ENCODE measurements at places on chromosomes 1 and 21.
A peak's percentile ranks its signal among the peaks of the same experiment; 100 is the strongest.

GRCh38 chr1:234666761-234667160 lies 56.8 kb upstream of the IRF2BP2 start:
- no peak for DNase-seq

DNA sequence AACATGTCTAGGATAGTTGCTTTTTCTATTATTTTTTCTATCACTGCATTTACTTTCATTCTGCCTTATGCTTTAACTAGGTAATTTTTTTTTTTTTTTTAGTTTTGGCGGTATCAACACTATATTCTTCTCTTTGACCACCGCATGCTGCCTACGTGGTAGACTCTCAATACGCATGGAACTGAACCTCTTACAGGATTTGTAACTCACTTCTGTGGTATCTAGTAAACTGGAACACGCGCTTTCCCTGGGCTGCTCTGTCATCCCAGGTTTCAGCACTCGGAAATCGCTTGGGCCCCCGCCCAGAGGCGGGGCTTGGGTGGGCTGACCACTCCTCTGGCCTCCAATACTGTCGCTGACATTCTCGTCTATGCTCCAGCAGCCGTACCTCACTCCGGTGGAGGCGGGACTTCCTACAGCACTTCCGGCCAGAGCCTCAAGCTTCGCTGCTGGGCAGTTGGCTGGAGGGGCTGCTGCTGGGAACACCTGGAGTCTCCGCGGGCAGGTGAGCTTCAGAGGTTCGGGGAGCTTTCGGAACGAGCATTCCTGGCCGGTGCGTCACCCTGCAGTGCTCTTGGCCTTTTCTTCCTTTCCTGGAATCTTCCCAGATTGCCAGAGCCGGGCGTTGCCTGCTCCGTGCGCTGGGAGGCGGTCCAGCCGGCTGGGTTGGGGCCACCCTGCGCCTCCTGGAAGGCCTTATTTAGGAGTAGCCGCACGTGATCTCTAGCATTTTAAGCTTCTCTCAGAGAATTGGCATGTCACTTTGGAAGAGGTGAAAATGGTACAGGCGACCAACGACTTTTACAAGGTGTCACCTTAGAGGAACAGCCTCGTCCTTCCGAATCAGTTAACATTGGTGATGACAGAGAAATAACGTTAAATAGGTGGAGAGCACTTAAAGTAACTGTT lies at the start of gene TBCE:
Gene TBCE (plus strand): TSS at position 428 of the 909 bp plus-strand sequence. CDS start 12,623 bp downstream, outside the sequence.
- peak; percentile 92 for DNase-seq

DNA sequence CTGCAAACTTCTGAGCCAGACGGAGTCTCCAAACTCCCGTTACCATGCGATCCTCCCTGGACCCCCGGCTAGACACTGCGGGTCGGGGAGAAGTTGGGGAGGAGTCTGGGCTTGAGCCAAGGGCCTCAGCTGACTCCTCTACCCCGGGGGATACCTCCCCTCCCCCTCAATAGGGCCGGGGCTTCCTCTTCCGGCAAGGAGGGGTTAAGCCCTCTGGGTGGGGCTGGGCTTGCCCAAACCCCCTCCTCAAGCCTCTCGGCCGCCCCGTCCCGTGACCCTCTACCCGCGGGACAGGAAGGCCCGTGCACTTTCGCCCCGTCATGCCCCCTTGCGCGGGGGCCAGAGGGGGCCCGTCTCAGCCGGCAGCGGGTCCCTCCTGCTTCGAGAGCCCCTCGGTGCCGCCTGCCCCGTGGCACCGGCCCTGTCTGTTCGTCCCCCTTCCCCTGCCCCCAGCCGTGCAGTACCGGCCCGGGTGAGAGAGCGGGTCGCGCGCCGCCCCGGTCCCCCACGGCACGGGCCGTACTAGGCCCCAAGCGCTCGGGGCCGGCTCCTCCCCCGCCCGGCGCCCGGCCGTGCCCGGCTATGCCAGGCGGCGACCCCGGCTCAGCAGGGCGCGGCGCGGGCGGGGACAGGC lies 652 bp downstream of the ARL8A start:
- no peak for DNase-seq

GRCh38 chr1:247177755-247178154 lies 5.9 kb upstream of the ZNF124 start:
- no peak for DNase-seq

DNA sequence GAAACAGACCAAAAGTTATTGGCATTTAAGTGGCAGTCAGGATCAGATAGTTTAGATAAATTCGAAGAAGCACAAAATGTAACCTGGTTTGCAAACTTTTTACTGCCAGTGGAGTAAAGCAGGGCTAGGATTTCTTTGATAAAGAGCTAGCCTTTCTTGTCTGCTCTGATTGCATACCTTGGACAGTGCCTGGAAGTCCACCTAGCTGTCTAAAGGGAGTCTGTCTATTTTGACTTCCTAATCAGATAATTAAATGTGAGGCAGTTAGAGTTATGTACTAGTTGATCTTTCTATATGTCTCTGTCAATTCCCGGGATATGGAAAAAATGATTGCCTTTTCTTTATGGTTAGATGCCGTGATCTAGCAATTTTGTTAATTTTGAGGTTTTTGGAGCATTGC lies 4.1 kb downstream of the GPSM2 start:
- no peak for DNase-seq

- DNase-seq: no peak
These were observed 171.2 kb downstream of the LTN1 start for GRCh38 chr21:28821276-28822122.

DNA sequence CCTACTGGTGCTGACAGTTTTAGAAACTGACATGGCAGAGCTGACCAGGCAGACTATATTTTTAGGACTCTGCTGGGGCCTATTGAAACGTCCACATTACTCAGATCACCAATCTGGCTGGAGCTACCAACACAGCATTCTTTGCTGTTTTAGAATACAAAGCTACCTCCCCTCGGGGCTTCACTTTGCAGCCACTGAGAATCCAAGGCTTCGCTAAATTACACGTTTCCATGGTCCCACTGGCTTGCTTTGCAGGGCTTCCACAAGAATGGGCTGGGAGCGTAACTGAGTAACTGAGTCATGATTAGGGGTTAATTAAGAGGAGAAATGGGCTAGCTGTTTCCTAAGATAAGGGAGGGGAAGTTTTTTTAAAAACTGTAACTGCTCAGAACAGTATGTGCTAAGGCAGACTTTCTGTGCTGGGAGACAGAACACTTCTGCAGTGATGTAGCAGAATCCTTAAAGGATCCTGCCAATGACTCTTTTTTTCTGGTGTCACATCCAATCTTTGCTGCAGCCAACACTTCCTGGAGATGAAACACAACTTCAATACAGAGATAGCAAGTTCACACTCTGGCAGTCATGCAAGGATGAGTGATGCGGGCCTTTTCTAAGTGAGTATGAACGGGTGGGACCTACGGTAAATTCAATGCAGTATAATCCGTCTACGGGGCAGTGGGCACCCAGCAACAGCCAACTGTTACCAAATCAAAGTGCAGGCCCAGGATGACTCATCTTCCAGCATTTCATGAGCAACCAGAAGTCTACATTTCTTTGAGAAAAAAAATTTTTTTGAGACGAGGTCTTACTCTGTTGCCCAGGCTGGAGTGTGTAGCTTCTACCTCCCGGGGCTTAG lies 21.5 kb downstream of the NDUFS5 start:
- DNase-seq: no peak

DNA sequence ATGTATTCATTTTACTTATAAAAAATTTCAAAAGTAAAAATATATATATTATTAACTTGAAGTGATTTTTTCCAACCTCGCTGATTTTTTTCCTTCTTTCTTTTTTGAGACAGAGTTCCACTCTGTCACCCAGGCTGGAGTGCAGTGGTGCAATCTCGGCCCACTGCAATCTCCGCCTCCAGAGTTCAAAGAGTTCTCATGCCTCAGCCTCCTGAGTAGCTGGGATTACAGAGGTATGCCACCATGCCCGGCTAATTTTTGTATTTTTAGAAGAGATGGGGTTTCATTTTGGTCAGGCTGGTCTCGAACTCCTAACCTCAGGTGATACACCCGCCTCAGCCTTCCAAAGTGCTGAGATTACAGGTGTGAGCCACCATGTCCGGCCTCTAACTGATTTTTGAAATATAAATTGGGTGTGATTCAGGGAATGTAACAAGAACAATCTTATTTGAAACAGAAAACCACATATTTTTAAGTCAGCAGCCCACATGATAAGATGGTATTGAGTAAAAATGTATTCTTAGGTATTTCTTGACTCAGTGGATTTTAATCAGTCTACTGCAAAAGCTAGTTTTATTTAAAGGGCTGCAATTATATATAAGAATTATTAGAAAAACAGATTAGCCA lies 30.0 kb downstream of the ZBTB8B start:
- DNase-seq: no peak

DNA sequence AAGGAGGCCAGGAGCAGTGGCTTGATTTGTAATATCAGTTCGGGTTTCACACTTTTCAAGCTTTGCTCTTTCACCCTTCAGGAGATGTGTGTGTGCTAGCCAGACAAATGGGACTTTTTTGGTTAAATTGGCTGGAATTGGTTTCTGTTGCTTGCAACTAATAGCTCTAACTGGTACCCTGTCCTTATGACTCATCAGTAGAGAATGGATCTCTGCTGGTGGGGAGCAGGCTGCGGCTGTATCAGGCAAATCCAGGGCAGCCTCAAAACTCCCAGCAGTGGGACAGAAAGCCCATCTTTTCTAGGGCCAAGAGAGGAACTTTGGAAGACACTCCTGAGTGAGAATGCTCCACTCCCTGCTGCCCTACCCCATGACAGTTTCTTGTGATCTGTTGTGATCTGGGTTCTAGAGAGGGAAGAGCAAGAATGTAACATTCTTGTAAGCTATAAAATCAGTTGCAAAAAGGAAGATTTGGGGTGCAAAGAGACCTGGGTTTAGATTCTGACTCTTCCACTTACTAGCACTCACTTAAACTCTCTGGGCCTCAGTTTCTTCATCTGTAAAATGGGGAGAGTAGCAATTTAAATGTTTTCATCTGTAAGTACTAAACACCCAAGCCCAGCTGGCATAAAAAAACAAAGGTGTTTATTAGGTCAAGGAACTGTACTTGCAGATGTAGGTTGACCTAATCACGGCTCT lies 257.0 kb upstream of the TMEM51 start:
- no peak for DNase-seq

GRCh38 chr1:89922911-89923310 lies 72.0 kb upstream of the ZNF326 start:
- DNase-seq: no peak

GRCh38 chr1:33336580-33336979 lies 15.7 kb upstream of the A3GALT2 start:
- DNase-seq: peak; percentile 9

DNA sequence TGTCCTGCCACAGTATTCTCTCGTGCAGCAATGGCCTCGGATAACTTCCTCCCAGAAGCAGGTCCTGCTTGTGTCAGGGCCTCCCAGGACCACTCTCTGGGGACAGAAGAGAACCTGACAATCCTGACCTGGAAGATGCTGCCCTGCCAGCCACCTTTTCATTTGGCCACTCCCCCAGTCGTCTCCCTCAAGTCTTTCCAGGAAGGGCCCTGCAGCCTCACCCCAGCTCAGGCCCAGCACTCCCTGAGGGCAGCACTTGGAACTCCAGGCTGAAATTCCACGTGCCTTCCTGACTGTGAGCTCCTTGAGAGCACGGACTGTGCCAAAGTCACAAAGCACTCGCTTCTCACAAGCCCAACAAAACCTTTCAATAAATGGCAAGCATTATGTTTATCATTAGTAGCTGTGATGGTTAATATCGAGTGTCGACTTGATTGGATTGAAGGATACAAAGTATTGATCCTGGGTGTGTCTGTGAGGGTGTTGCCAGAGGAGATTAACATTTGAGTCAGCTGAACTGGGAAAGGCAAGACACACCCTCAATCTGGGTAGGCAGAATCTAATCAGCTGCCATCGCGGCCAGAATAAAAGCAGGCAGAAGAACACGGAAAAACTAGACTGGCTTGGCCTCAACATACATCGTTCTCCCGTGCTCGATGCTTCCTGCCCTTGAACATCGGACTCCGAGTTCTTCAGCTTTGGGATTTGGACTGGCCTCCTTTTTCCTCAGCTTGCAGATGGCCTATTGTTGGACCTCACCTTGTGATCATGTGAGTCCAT lies 2.3 kb upstream of the CLEC20A start:
- DNase-seq: no peak

DNA sequence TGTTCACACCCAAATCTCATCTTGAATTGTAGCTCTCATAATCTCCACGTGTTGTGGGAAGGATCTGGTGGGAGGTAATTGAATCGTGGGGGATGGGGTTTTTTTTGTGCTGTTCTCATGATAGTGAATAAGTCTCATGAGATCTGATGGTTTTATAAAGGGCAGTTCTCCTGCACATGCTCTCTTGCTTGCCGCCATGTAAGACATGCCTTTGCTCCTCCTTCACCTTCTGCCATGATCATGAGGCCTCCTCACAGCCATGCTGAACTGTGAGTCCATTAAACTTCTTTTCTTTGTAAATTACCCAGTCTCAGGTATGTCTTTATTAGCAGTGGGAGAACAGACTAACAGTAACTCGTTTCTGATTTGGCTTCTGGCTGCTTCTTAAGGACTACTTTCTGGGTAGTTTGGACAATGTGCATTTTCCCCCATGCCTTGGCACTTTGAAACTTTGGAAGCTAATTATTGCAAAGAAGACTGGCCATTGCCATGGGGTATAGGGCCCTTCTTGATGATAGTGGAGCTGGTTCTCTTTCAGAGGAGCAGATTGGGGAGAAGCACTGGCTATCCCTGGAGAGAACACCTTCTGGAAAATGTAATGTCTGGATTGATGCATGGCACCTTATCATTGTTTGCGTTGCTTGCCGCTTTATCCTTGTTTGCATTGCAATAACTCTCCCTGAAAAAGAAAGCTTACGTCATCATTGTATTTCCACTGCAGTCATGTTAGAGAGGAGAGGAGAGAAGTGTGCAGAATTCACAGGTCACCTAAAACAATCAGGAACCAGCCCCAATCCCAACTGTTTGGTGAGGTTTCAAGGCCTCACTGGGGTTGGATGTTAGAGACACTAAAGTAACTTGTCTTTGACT lies 5.9 kb downstream of the CNIH3 start:
- no peak for DNase-seq

- DNase-seq: no peak
These were observed 37.4 kb downstream of the TMCO4 start for GRCh38 chr1:19762175-19762779.

DNA sequence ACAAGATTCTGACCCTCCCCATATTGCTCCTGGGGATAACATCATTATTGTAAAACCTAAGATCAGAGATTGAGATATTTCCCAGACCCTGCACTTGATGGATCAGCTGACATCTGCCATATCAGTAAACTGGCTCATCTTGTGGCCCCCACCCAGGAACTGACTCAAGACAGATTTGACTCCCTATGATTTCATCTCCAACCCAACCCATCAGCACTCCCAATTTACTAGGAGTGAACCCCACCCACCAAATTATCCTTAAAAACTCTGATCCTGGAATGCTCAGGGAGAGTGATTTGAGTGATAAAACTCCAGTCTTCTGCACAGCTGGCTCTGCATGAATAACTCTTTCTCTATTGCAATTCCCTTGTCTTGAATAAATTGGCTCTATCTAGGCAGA lies 6.1 kb upstream of the CLCC1 start:
- no peak for DNase-seq

GRCh38 chr21:32089766-32090165 lies 189.1 kb downstream of the MIS18A start:
- DNase-seq: no peak

- no peak for DNase-seq
These were observed at the start of gene UBE2U for GRCh38 chr1:64203420-64203819. Gene UBE2U, plus strand, starts transcription at chr1:64203623. Its CDS starts 428 bp downstream, at chr1:64204051.

All from dorsolateral prefrontal cortex (tissue), 122 donors.